Lower leg skin (tissue), 4 donors: ENCODE measurements at places on chromosomes 11 and 22. TPM values are rescaled to one million over a fixed set of nuclear protein-coding genes. Genes with fewer than 3 reads are reported as not detected.

- no peak for DNase-seq
Measured at GRCh38 chr11:87879118-87879517, 296.1 kb downstream of the RAB38 start.

- no peak for DNase-seq
Measured at GRCh38 chr11:92439133-92439532, 214.5 kb downstream of the FAT3 start.

TYMP gene
- 29.4 TPM for total RNA-seq

GRCh38 chr11:32297611-32298011, 137.7 kb downstream of the WT1 start:
- no peak for DNase-seq

NELL1 gene
- 0.13 TPM for total RNA-seq

TRIM51 gene
- not detected for total RNA-seq

RAB3IL1 gene
- total RNA-seq = 10.9 TPM

- DNase-seq = no peak
Measured at GRCh38 chr11:122676638-122677037, 21.1 kb downstream of the UBASH3B start.

DNA sequence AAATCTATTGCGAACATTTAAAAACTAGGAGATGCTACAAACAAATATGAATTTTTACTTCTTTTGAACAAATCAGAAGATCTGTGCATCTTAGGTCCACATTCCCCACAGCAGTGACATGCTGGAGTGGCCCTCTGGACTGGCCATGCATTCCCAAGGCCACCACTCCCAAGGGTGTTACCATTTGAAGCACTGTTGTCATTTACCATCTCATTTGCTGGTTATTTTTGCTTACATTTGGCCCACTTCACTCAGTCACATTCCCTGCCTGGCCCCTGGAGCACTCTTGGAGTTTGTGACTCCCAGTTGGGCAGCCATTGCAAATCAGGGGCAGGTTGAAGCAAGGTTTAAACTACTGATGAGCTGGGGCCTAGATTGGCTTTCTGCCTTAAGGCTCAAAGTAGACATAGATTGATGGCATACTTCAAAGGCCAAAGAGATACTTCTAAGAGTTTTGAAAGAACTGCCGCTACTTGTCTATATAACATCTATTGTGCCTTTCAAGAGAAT, 8.5 kb upstream of the ZNRF3 start:
- no peak for DNase-seq

GRCh38 chr11:976431-977160, 50.9 kb downstream of the AP2A2 start:
- no peak for DNase-seq

DNA sequence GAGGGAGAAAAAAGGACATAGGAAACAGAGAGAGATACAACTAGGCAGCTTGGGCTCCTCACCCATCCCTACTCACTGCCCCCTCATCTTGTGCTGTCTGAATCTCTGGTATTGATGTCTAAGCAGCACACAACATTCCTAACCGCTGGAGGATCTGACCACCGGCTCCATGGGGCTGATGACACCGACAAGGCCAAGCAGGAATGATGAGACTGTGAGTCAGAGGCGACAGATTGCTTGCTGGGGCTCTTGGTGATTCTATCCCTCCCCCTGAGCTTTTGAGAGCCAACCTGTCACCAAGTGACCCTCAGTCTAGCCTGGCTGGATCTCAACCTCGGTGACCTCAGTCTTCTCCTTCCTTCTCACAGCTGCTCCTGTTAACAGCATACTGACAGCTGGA, 13.8 kb downstream of the PAMR1 start:
- DNase-seq = no peak

C11orf86 gene
- total RNA-seq = not detected

- DNase-seq = no peak
Measured at GRCh38 chr22:37920126-37920525, 14.0 kb downstream of the MICALL1 start.

DBX1 gene
- not detected for total RNA-seq

GRCh38 chr11:79794484-79795393, 353.9 kb upstream of the TENM4 start:
- no peak for DNase-seq

DNA sequence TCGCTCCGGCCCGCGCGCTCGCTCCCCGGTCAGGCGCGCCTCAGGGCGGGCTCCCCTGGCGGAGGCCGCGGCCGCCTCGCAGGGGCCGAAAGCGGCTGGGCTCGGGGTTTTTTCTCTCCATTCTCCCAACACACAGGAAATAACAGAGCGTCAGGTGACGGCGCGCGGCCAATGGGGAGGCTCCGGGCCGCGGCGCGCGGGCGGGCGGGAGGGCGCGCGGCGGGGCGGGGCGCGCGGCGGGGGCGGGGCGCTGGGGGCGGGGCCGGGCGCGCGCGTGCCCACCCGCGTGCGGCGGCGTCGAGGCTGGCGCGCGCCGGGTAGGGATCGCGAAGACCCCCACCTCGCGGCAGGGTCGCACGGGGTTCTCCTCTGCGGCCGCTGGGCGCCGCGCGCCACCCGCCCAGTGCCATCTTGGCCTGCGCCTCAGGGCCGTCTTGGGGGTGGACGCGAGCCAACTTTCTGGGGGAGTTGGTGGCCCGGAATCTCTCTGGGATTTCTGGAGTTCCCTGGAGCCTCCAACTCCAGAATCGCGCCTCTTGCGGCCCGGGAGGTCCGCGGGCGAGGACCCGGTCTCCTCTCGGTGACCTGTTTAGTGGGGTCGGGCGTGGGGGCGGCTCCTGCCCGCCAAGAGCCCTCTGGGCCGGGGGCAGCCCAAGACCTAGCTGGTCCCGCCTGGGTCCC, at the start of gene TCF20:
TCF20 (minus strand) TSS at position 144 of the 681 bp plus-strand sequence. CDS start 55,348 bp downstream, outside the sequence.
- peak; percentile 52 for DNase-seq

- no peak for DNase-seq
Measured at GRCh38 chr22:35641494-35642120, 6.6 kb upstream of the APOL6 start.

DNA sequence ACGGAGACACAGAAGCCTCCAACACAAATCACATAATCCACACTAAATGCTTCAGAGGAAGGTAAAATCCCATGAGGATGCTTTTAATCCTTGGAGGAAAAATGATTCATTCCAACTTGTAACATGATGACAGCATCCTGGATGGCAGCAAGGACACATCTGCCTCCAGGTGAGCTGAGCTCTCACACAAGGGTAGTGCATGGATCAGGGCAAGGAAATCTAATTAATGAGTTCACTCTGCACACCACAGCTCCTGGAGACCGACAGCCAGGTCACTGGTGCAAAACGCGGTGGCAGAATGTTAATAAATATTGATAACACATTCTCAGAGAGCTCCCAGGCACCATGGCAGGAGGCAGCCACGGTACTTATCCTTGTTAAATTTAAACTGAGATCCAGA, 40.3 kb upstream of the CYP2D6 start:
- no peak for DNase-seq

- no peak for DNase-seq
Measured at GRCh38 chr11:84430661-84431060, 1144.5 kb upstream of the CCDC90B start.

GRCh38 chr11:67031791-67032561, 9.0 kb downstream of the SYT12 start:
- no peak for DNase-seq

HBB gene
- total RNA-seq = 0.56 TPM

DNA sequence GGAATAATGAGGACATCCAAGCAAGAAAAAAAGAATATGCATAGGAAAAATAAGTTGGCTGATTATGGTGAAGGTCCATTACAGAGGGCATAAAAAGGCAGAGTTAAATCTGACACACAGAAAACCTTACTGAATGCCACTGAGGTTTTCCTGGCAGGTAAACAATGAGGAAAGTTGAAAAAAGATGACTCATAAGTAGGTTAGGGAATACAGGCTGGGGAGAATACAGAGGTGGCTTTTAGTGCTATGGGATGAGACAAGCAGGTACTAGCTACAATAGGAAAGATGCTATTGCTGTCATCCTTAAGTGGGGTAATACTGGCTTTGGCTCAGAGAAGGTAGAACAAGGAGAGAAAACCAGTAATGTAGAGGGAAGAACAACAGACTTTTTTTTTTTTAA, 44.7 kb downstream of the CSTF3 start:
- DNase-seq = no peak
